ENCODE measurements at places on chromosomes 5 and 9.

GRCh38 chr5:128539038-128539429, 989 bp upstream of the FBN2 start:
- DNase-seq = peak; percentile 24

DNA sequence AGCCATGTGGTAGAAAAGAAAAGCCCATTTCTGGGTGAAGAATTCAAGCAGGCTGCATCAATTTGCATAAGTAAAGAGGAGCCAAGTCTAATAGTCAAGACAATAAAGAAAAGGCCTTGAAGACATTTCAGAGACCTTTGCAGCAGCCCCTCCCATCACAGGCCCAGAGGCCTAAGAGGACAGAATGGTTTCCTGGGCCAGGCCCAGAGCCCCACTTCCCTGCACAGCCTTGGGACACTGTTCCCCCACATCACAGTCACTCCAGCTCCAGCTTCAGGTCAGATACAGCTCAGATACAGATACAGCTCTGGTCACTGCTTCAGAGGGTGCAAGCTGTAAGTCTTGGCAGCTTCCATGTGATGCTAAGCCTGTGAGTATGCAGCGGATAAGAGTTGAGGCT, 29.1 kb downstream of the PLGRKT start:
- DNase-seq = no peak

GRCh38 chr5:68295772-68296171, 80.2 kb downstream of the PIK3R1 start:
- no peak for DNase-seq

DNA sequence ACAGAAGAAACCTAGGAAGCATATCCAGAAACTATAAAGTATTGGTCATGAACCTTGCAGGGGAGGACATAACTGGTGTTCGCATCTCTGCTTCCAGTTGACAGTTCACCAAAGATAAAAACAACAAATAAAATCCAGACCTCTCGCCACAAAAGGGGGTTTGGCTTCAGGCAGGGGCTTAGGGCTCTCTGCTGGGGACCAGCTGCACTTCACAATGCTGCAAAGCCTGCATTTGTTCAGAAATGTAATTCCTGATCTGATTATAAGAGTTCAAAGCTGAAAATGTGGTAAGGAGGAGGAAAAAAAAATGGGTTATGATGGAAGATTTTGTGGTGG, 79.0 kb downstream of the PDE4D start:
- DNase-seq = no peak

DNA sequence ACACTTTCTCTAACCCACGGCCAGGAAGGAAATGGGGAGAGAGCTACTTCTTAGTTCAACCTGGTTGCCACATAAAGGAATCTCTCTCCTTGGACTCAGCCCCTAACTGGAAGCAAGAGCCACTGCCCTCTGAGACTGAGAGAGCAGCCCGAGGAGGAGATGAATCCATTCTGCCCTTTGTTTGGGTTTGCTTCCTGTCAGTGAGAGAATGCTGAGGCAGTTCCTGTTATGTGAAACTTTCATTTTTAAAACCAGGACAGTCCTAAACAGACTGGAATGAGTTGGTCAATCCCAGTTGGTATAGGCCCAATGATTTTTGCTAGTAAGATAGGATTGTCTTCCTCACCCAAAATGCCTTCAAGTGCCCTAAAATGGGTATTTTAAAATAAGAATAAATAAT, 205.1 kb downstream of the NTRK2 start:
- no peak for DNase-seq

DNA sequence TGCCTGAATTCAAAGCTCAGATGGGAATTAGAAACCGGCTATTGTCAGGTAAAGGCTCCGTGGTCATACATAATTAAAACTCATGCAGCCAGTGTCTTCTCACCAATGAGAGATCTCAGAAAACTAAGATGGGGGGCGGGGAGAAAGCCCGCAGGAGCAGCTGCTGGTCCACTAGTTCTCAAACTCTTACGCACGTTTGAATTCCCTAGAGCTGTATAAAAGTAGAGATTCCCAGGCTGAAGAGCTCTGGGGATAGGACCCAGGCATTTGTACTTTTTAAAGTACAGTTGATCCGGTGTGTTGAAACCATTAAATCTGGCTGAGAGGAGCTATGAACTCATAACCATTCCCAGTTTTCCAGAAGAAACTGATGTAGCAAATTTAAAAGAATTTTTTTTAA, 68.5 kb downstream of the FRMD3 start:
- no peak for DNase-seq

DNA sequence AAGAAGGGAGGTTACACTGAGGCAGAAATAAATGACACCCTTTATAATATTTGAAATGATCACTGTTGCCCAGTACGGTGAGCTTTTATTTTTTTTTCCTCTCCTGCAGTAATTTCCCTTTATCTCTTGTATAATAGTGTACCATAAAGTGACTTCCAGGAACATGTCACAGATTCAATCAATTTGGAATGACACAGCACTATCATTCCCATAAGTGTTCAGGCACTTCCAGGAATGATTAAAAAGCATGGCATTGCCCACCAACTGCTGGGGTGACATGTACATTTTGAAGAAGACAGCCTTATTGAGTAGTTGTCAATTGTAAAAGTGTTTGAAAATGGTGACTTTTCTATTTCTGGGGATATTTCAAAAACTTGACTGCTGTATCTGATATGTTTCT, 1700.9 kb upstream of the NUDT12 start:
- DNase-seq = no peak

- no peak for DNase-seq
These were observed 170.2 kb upstream of the CD180 start for GRCh38 chr5:67366691-67367395.

GRCh38 chr9:114861922-114862605, 56.2 kb upstream of the TNFSF15 start:
- no peak for DNase-seq

DNA sequence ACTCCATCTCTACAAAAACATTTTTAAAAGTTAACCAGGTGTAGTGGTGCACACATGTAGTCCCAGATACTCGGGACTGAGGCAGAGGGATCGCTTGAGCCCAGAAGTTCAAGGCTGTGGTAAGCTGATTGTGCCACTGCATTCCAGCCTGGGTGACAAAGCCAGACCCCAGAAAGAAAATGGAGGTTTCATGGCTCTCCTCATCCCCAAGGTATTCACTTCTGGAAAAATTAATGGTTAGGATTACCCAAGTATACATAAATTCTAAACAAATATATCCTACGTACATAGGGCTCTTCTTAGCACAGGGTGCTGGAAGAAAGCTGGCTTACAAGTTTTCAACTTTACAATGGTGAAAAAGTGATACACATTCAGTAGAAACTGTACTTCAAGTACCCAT, 18.6 kb upstream of the RECK start:
- no peak for DNase-seq

DNA sequence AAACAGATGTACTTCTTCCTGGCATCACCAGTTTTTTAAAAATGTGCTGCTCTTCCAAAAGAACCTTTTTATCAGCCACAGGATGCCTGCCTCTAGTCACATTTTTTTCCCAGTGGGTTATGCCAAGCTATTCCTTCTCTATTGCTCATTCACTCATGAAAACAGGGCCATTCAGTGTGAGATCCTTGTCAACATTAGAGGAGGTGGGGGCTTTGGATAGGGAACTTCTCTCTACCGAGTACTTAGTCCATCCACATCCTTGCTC, 3.1 kb downstream of the TMEM252 start:
- DNase-seq = no peak

DNA sequence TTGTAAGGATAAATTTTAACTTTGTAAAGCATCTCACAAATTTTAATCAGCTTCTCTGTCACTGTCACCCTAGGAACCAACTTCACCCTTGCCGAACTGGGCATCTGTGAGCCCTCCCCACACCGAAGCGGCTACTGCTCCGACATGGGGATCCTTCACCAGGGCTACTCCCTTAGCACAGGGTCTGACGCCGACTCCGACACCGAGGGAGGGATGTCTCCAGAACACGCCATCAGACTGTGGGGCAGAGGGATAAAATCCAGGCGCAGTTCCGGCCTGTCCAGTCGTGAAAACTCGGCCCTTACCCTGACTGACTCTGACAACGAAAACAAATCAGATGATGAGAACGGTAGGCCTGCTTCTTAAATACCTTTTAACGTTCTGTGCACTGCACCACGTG, 916.3 kb upstream of the WWC1 start:
- no peak for DNase-seq

DNA sequence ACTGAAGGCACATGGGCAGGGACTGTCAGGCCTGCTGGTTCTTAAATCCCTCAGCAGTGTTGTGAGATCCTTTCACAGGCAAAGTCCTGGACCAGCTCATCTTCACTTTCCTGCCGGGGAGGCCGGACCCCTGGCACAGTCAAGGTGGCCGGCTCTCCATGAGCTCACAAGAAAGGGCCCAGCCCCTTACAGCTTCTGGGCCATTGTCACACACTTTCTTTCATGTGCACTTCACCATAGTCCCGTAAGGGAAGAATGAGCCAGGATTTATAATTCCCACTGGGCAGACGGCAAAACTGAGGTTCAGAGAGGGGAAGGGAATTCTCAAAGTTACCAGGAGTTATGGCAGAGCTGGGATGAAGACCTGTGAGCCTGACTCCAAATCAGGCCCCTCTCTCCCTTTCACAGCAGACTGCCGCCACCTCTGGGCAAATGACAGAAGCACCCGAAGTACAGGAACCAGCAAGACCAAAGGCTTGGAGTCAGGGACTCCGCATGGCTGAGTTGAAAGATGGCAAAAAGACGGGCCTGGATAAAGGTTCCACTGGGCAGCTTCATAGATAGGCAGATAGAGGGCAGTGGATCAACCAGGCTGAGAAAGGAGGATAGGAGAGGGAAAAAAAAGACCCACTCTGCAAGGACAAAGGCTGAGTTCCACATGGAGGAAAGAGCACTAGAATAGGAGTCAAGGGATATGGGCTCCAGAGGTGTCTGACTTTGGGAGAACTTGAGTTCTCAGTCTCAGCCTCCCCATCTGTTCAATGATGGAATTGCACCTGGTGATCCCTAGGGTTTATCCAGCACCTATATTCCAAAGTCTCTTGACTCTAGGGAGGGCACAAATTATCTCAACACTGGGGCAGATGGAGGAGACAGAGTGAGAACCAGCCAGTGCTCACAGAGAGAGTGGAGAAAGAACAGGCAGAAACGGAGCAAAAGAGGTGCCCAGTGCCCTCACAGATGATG, 128.7 kb downstream of the PAX5 start:
- no peak for DNase-seq

- DNase-seq = no peak
These were observed 81.4 kb downstream of the EDIL3 start for GRCh38 chr5:84303315-84303714.

- DNase-seq = no peak
These were observed 106.5 kb upstream of the HAPLN1 start for GRCh38 chr5:83827111-83827557.

GRCh38 chr5:167725264-167725663, 566.2 kb upstream of the WWC1 start:
- no peak for DNase-seq

DNA sequence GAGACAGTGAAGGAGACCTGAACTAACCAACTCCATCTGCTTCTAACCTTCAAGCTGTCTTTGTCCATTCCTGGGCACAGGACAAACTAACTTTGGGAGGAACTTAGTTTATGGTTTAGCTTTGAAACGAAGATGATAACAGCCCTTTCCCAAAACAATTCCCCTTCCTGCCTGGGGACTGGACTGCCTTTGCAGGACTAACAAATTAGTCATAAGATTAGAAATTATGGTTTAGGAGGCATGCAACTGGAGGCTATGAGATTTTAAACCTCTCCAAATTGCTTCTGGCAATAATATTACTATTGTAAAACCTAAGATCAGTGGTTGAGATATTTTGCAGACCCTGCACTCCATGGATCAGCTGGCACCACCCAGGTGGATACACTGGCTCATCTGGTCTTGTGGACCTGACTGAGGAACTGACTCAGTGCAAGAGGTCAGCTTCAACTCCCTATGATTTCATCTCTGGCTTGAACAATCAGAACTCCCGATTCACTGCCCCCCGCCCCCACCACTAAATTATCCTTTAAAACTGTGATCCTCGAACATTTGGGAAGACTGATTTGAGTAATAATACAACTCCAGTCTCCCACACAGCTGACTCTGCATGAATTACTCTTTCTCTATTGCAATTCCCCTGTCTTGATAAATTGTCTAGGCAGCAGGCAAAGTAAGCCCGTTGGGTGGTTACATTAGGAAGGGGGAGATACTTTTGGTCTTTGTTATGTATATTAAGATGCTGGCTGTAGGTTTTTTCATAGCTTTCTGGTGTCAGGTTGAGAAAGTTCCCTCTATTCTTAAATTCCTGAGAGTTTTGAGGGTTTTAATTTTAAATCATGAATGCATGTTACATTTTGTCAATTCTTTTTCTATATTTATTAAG, 213.3 kb downstream of the TSSK1B start:
- no peak for DNase-seq

DNA sequence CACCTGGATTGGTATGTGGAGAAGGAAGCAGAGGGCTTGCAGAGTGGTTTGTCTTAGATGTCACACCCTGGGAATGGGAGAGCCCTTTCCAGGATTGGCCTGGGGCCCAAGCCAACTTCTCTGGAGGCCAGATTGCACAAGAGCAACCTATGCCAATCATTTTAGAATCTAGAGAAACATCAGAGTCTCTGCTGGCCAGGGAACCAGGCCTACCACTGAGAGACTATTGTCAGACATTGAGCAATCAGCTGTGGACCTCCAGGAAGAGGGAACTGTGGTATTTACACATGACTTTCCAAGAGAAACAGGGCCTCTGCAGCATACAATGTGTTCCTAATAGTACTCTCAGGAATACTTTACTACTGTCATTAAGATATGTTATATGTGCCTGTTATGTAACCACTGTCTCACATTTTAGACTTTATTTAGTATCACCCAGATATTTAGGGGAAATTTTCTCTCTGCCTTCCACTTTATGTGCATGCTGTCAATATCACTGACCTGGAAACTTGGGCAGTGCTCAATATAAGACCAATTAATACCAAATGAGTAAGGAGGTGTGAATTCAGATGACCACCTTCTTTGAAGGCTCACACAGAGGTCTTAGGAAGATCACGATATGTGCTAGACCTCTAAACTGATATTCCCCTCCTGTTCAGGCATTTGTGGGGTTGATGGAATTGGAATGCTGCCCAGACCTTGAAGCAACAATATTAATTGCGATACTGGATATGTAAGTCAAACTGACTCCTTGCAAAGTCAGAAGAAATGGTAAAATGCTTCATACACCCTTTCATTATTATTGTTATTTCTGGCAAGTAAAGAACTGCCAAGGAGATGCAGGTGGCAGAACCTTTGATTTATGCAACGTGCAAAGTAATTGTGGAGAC, 20.5 kb upstream of the CCL28 start:
- peak; percentile 35 for DNase-seq

- no peak for DNase-seq
These were observed 20.2 kb downstream of the S100Z start for GRCh38 chr5:76870046-76870445.

DNA sequence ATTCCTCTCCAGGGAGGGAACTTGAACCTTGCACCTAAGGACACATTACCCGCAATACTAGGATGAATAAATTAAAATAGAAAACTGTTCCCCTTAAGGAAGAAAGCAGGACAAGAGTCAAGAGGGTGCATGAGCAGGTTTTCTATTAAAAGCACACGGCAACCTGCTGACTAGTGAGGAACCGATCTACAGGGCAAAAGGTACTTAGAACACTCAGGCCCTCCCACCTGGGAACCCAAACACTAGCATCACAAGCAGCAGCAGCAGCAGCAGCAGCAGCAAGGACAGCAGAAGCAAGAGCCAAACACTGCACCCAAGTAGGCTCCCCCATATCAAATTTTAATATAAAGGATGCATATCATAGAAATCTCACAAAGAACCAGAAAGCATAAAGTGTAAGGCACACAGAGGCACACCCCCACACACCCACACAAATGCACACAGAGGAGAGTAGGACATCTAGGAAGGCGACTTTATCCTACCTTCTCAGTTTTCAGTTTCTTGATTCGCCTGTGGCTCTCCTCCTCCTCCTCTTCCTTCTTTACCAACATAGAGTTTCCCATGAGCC, 2.8 kb downstream of the ZNF608 start:
- no peak for DNase-seq

All from COR-L47 (cell line).